T-helper 1 cell treated with Interleukin-12 subunit alpha and Interleukin-12 subunit beta and Interleukin-4 antibody, amounts not matched to agents 30 ng/mL and 1 ng/mL, for 36 hours (primary cell): ENCODE measurements at places on chromosomes 6 and 20. TPM values are rescaled to one million over a fixed set of nuclear protein-coding genes. Genes with fewer than 3 reads are reported as not detected.

Gene OR2H1
- total RNA-seq, result not detected in 2 replicates

Gene ZFP57
- 2.6 and 3.1 TPM in 2 replicates for total RNA-seq

Gene SUPT3H
- total RNA-seq, result 7.5 and 8.1 TPM in 2 replicates

Gene VAPB
- 31.9 and 32.4 TPM in 2 replicates for total RNA-seq
